Testis (tissue), 5 donors: ENCODE measurements at places on chromosomes 13 and 19.
A peak's percentile ranks its signal among the peaks of the same experiment; 100 is the strongest.

- no peak overlapping the region for H3K27ac ChIP-seq
- peaks cover 5% of the 10 kb centered on the region for H3K4me1 ChIP-seq
- no peak for DNase-seq
- no peak overlapping the region for H3K4me3 ChIP-seq
These were observed 9.9 kb downstream of the STOML3 start for GRCh38 chr13:38980750-38981078.

GRCh38 chr19:13906521-13906904, 512 bp downstream of the CC2D1A start:
- H3K36me3 ChIP-seq, result no peaks in the 10 kb centered on the region
- DNase-seq, result peak; percentile 27
- no peaks in the 10 kb centered on the region for H3K27me3 ChIP-seq
- peak overlapping the region; percentile 90 for H3K4me3 ChIP-seq

DNA sequence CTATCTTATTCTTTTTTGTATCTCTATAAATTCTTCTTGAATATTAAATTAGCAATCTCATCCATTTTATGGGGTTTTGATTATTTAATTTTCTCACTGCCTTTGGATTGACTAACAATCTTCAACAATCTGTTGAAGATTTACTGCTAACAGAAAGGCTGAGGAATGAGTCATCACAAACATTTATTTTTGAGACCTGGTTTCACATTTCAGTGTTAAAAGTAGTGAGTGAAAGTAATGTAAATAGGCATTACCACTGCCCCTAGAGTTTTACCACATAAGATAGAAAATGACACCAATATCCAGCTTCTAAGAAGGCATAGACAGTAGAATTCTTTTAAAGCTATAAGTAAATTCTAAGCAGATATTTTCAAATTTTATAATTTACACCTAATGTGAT, 472.8 kb downstream of the OLFM4 start:
- no peaks in the 10 kb centered on the region for H3K27me3 ChIP-seq
- H3K4me1 ChIP-seq, result no peaks in the 10 kb centered on the region
- H3K27ac ChIP-seq, result no peak overlapping the region
- H3K4me3 ChIP-seq, result no peak overlapping the region
- no peaks in the 10 kb centered on the region for H3K36me3 ChIP-seq

GRCh38 chr13:64723724-64724123, 2506.4 kb downstream of the PCDH9 start:
- H3K27ac ChIP-seq, result no peak overlapping the region
- no peaks in the 10 kb centered on the region for H3K4me1 ChIP-seq
- H3K27me3 ChIP-seq, result no peaks in the 10 kb centered on the region

DNA sequence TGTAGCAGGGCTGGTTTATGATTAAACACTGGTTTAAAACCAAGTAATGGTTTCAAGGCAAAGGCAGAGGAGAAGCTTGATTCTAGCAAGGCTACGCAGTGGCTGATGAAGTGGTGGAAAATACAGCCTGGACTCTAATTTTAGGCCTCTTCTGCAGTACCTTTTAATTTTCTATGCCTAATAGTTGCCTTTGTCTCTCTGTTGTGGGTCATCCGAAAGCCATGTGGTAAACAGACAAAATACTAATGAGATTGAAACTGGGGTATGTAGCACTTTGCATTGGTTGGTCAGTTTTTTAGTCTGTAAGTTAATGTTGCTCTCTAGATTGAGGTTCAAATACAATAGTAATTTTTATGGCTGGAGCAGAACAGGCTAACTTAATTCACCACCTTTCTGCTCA, 3.3 kb downstream of the LMO7 start:
- no peak overlapping the region for H3K4me3 ChIP-seq
- no peaks in the 10 kb centered on the region for H3K36me3 ChIP-seq
- H3K27ac ChIP-seq, result no peak overlapping the region
- DNase-seq, result no peak
- no peaks in the 10 kb centered on the region for H3K4me1 ChIP-seq

GRCh38 chr13:93689333-93689732, 462.7 kb downstream of the GPC6 start:
- H3K4me3 ChIP-seq, result no peak overlapping the region
- H3K36me3 ChIP-seq, result no peaks in the 10 kb centered on the region
- DNase-seq, result no peak
- no peaks in the 10 kb centered on the region for H3K27me3 ChIP-seq
- no peak overlapping the region for H3K27ac ChIP-seq
- H3K4me1 ChIP-seq, result no peaks in the 10 kb centered on the region

DNA sequence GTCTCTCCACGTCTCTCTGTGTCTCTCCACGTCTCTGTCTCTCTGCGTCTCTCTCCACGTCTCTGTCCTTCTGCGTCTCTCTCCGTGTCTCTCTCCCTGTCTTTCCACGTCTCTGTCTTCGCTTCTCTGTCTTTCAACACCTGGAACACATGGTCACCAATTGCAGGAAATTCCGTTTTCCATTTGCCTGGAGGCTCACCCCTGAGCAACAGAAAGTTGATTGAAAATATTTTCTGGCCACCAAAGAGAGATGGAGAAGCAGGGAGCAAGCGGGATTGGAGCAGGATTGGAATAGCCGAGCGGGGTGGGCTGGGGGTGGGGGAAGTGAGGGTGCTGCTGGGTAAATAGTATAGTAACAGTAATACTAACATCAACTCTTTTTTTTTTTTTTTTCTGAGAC, 1.7 kb downstream of the KANK2 start:
- peaks cover 14% of the 10 kb centered on the region for H3K4me1 ChIP-seq
- no peaks in the 10 kb centered on the region for H3K36me3 ChIP-seq
- H3K27me3 ChIP-seq, result no peaks in the 10 kb centered on the region
- H3K27ac ChIP-seq, result peak overlapping the region; percentile 95
- H3K4me3 ChIP-seq, result peak overlapping the region; percentile 79

DNA sequence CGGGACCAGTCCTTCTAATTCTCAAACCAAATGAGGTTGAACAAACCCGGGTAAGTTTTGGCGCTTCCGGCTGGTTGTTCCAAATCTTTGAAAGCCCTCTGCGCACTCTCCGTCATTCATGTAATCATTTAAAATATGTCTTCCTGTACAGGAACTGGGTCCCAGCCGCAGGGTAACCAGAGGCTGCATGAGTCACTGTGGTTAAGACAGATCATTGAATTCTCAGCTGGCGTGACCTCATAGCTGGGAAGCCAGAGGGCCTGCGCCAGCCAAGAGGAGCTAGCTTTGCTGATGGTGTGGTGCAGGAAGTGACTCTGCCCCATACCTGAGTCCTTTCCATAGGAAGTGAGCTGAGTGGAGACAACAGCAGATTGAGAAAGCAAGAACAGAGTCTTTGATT, 135.2 kb downstream of the TSHZ3 start:
- H3K36me3 ChIP-seq, result no peaks in the 10 kb centered on the region
- H3K27ac ChIP-seq, result no peak overlapping the region

DNA sequence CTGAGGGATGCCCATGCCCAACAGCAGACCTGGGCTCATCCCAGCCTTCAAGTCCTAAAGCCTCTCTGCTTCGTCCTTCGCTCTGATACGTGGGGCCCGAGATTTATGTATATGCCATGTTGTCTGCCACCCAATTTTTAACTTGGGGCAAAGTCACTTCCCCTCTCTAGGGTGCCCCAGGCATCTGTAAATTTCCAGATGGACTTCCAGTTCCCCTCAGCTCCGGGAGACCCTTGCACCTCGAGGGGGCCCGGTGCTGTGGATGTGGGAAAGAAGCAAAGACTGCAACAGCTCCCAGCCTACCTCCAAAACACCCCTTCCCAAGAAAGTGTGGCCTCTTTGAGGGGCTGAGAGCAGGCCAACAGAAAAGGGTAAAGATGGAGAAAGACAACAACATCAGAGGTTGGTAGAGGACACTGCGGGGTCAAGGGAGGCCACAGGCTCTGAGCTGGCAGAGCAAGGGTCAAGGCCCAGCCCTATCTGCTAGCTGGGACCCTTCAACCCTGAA, 97.4 kb downstream of the STK24 start:
- H3K4me1 ChIP-seq, result peaks cover 47% of the 10 kb centered on the region
- no peak for DNase-seq
- no peak overlapping the region for H3K4me3 ChIP-seq
- no peaks in the 10 kb centered on the region for H3K27me3 ChIP-seq

DNA sequence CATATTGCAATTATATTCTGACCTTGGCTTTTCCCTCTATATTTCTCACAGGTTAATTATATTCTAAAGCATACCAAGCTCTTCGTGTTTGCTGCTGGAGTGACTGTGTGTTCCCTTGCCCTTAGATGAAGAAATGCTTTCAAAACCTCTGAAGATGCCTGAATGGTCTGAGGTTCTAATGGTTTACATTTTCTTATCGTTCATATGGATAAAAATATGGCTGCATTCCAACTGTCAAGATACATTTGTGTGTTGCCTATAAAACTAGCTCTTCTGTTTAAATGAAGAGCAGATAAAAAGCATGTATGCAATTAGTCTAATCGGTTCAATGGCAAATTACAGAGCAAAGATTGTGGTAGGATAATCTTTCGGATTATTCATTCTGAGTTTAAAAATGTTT, 68.4 kb upstream of the ANKRD10 start:
- no peak overlapping the region for H3K27ac ChIP-seq
- no peak overlapping the region for H3K4me3 ChIP-seq
- DNase-seq, result no peak
- no peaks in the 10 kb centered on the region for H3K27me3 ChIP-seq
- no peaks in the 10 kb centered on the region for H3K4me1 ChIP-seq
- H3K36me3 ChIP-seq, result no peaks in the 10 kb centered on the region

GRCh38 chr19:15583346-15583745, 31.7 kb upstream of the CYP4F8 start:
- H3K4me3 ChIP-seq, result no peak overlapping the region
- no peaks in the 10 kb centered on the region for H3K27me3 ChIP-seq
- H3K4me1 ChIP-seq, result no peaks in the 10 kb centered on the region
- no peaks in the 10 kb centered on the region for H3K36me3 ChIP-seq
- DNase-seq, result no peak
- no peak overlapping the region for H3K27ac ChIP-seq

- peak; percentile 86 for DNase-seq
- H3K36me3 ChIP-seq, result no peaks in the 10 kb centered on the region
- H3K4me3 ChIP-seq, result no peak overlapping the region
- H3K4me1 ChIP-seq, result no peaks in the 10 kb centered on the region
- no peak overlapping the region for H3K27ac ChIP-seq
These were observed 15.1 kb upstream of the CEACAM4 start for GRCh38 chr19:41641879-41642485.

DNA sequence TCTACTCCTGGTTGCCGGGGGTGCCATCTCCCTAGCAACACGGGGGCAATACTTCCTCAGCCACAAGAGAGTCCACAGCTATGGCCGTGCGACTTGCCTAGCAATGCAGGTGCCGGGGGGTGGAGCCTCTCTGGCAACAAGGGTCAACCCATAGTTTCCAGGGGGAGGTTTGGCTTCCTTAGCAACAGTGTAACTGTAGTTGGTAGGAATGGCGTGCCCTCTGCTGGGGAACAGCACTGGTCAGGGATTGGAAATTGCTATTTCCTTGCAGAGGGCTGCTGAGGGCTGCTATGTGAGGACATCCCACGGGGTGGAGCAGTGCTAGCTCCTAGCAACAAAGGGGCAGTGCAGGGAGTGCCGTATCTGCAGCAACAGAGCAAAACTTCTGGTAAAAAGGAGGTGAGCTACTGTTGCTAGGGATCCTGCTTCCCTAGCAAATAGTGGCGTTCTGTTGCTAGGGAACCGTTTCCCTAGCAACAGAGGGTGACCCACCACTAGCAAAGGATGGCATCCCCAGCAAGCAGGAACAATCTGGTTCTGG, 7.0 kb upstream of the TMC4 start:
- no peaks in the 10 kb centered on the region for H3K27me3 ChIP-seq
- H3K4me1 ChIP-seq, result no peaks in the 10 kb centered on the region
- H3K36me3 ChIP-seq, result no peaks in the 10 kb centered on the region
- no peak overlapping the region for H3K4me3 ChIP-seq
- H3K27ac ChIP-seq, result no peak overlapping the region

- no peaks in the 10 kb centered on the region for H3K27me3 ChIP-seq
- no peaks in the 10 kb centered on the region for H3K4me1 ChIP-seq
- H3K36me3 ChIP-seq, result no peaks in the 10 kb centered on the region
- DNase-seq, result no peak
These were observed 63.5 kb upstream of the HMGB1 start for GRCh38 chr13:30529085-30529834.

GRCh38 chr19:43760941-43761340, 6.2 kb upstream of the SMG9 start:
- no peaks in the 10 kb centered on the region for H3K4me1 ChIP-seq
- H3K4me3 ChIP-seq, result no peak overlapping the region
- no peak for DNase-seq
- no peak overlapping the region for H3K27ac ChIP-seq
- H3K36me3 ChIP-seq, result no peaks in the 10 kb centered on the region

DNA sequence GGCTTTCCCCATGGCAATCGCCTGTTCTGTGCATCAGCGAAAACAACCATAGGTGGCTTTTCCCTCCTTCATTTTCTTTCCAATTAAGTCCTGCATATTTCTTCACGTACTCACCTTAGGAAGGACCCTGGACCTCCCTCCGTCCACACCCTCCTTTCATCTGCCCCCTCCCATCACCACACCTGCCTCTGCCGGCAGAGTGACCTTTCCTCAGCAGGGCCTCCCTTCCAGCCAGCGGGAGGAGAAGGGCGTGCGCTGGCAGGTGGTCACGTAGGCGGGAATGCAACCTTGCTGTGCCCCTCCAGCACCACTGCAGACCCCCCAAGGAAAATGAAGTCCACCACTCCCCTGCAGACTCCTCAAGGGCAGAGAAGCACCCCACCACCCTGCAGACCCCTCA, 61.1 kb downstream of the GSX1 start:
- H3K27ac ChIP-seq, result no peak overlapping the region
- no peaks in the 10 kb centered on the region for H3K4me1 ChIP-seq
- H3K27me3 ChIP-seq, result no peaks in the 10 kb centered on the region
- DNase-seq, result no peak
- H3K4me3 ChIP-seq, result no peak overlapping the region

DNA sequence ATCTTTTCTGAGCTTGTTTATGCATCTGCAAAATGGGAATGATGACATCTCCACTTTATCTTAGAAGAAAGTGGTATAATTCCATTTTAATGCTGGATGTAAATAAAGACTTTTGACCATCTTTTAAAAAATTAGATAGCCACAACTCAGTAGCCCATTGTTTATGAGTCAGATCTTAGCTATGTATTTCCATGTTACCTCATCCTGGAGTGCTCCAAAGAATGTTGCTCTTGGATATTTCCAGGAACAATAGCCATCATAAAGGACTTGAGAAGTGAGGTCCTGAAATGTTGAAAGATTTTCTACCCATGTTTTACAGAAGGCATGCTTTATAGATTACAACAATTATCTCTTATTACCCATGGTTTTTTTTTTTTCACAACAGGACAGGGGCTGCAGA, 229.3 kb upstream of the EDNRB start:
- H3K27me3 ChIP-seq, result no peaks in the 10 kb centered on the region
- DNase-seq, result no peak
- H3K36me3 ChIP-seq, result no peaks in the 10 kb centered on the region
- no peaks in the 10 kb centered on the region for H3K4me1 ChIP-seq
- H3K4me3 ChIP-seq, result no peak overlapping the region
- H3K27ac ChIP-seq, result no peak overlapping the region

- H3K27me3 ChIP-seq, result no peaks in the 10 kb centered on the region
- no peak for DNase-seq
- H3K36me3 ChIP-seq, result no peaks in the 10 kb centered on the region
- H3K4me1 ChIP-seq, result no peaks in the 10 kb centered on the region
These were observed 100.2 kb downstream of the ENOX1 start for GRCh38 chr13:43686557-43686956.

- no peak overlapping the region for H3K4me3 ChIP-seq
- H3K27me3 ChIP-seq, result no peaks in the 10 kb centered on the region
- H3K4me1 ChIP-seq, result no peaks in the 10 kb centered on the region
These were observed 233.9 kb downstream of the ZIC5 start for GRCh38 chr13:99737481-99738245.

- no peaks in the 10 kb centered on the region for H3K27me3 ChIP-seq
- no peaks in the 10 kb centered on the region for H3K36me3 ChIP-seq
- no peak overlapping the region for H3K27ac ChIP-seq
- DNase-seq, result no peak
- no peaks in the 10 kb centered on the region for H3K4me1 ChIP-seq
- H3K4me3 ChIP-seq, result no peak overlapping the region
These were observed 341.8 kb downstream of the OXGR1 start for GRCh38 chr13:96652506-96652905.
